ENCODE measurements at places on chromosomes 6 and 20. TPM values are rescaled to one million over a fixed set of nuclear protein-coding genes. Genes with fewer than 3 reads are reported as not detected.

GRCh38 chr20:22366631-22367030 is 217.7 kb downstream of the FOXA2 start:
- no peaks in the 10 kb centered on the region for H3K27me3 ChIP-seq
- no peaks in the 10 kb centered on the region for H3K36me3 ChIP-seq
- no peak for DNase-seq
- no peak overlapping the region for H3K4me3 ChIP-seq
- no peaks in the 10 kb centered on the region for H3K4me1 ChIP-seq

GRCh38 chr6:41269716-41270115 is 16.8 kb downstream of the TREM1 start:
- no peaks in the 10 kb centered on the region for H3K4me1 ChIP-seq
- no peak overlapping the region for H3K27ac ChIP-seq
- no peaks in the 10 kb centered on the region for H3K36me3 ChIP-seq
- no peak overlapping the region for H3K4me3 ChIP-seq
- no peaks in the 10 kb centered on the region for H3K27me3 ChIP-seq
- DNase-seq: no peak

- no peaks in the 10 kb centered on the region for H3K4me1 ChIP-seq
- no peaks in the 10 kb centered on the region for H3K36me3 ChIP-seq
- no peaks in the 10 kb centered on the region for H3K27me3 ChIP-seq
- H3K4me3 ChIP-seq: no peak overlapping the region
- H3K27ac ChIP-seq: no peak overlapping the region
- DNase-seq: no peak
Observed at GRCh38 chr20:61786230-61786629, 279.5 kb downstream of the TAF4 start.

GRCh38 chr6:99521633-99522151 is 6.5 kb upstream of the USP45 start:
- peak overlapping the region; percentile 70 for H3K4me3 ChIP-seq
- DNase-seq: peak; percentile 64
- H3K36me3 ChIP-seq: no peaks in the 10 kb centered on the region
- H3K4me1 ChIP-seq: peaks cover 17% of the 10 kb centered on the region
- H3K27ac ChIP-seq: peak overlapping the region; percentile 90

GRCh38 chr6:102415891-102416290 is 1022.4 kb downstream of the GRIK2 start:
- H3K36me3 ChIP-seq: no peaks in the 10 kb centered on the region
- H3K4me1 ChIP-seq: no peaks in the 10 kb centered on the region
- H3K27me3 ChIP-seq: no peaks in the 10 kb centered on the region
- H3K4me3 ChIP-seq: no peak overlapping the region
- no peak overlapping the region for H3K27ac ChIP-seq

The TCEA2 gene
- 17.8 TPM for total RNA-seq

The CD109 gene
- total RNA-seq: 30.1 TPM

The RAET1E gene
- 4.3 TPM for total RNA-seq
